ENCODE measurements at places on chromosomes 1 and 21.

DNA sequence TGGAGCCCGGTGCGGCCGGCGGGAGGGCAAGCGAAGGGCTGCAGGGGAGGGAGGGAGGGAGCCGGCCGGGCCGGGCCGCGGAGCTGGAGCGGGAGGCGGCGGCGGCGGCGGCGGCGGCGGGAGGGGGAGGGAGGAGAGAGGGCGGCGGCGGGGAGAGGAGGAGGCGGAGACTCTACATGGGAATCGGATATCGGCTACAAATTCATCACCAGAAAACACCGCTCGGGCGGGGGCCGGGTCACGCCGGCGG is at the start of gene AKT3:
AKT3 (minus strand) TSS at position 42 of the 250 bp plus-strand sequence. CDS start 7,073 bp downstream, outside the sequence.
- peak; percentile 89 for DNase-seq

DNA sequence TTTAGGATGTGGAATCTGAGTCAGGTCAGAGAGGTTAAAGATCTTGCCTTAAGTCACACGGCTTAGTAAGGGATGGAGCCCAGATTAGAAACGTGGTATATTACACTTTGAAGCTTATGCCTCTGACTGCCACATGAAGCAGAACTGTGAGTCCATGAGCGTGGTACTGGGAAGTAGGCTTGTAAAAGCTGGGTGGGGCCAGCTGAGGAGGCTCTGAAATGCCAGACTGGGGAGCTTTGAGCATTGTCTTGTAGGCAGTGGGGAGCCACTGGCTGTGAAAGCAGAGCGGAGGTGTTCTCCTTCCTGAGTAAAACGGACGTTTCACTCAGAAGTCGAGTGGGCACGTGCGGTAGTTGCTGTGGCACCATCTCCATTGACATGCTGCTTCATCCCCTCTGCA is 72.6 kb upstream of the USP24 start:
- DNase-seq = no peak

- peak; percentile 63 for DNase-seq
These were observed 210.8 kb upstream of the CACYBP start for GRCh38 chr1:174788981-174789380.

DNA sequence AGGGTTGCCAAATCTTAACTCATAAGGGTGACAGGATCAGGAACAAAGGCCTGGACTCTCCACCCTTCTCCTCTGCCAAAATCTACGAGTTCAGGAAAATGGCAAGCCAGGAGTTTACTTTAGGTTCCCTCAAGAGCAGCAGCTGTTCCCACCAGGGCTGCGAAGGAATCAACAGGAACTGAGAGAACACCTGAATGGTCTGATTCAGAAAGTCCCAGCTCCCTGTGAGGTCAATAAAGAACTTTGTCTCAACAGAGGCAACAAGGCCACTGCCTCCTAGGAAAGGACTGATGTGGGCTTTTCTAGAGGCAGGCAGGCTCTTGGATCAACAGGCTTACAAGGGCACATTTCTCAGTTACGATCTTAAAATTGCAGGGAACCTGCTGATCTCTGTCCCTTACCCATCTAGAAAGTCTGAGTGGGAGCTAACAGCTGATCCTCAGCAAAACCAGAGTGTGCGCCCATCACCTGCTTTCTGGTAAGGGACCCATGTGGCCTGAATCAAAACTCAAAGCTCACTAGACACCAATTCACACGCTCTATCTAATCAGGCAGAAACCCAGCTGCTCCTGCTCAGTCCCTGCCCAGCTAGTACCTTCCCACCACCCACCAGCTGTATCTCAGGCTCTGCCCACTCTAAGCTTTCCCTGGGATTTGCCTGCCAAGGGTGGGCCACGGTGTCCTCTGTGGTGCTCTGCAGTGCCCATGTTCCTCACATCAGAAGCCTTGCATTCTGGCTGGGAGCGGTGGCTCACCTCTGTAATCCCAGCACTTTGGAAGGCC is 83.1 kb downstream of the CAPZB start:
- DNase-seq = no peak

DNA sequence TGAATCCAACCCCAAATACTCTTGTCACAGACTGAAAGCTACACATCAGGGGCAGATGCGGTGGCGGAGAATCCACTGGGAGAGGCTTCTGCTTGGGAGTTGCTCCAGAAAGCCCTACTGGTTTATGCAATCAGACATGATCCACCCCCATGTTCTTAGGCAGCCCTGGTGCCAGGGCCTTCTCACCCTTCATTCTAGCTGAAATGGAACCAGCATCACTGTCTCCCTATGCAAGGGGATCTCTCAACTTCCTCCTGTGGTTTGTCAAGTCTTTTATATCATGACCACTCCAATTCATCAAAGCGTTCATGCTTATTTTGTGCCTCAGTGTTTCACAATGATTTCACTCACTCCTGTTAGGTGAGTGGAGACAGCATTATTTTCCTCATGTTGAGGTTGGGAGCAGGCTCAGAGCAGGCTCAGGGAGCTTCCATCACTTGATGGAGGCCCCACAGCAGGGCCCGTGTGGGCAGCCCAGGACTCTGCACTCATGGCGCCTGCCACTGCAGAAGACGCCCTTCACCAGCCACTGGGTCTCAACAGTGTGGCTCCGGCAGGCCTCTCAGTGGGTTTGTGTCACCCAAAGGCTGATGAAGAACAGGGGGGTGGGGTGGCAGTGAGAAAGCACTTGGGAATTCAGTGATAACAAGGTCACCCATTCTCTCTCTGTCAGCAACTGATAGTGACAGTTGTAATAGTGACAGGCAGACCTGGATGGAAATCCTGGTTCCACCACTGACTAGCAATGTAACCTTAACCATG is 67.1 kb downstream of the CD58 start:
- no peak for DNase-seq
